ENCODE measurements at places on chromosomes 5 and 9.
A peak's percentile ranks its signal among the peaks of the same experiment; 100 is the strongest.

DNA sequence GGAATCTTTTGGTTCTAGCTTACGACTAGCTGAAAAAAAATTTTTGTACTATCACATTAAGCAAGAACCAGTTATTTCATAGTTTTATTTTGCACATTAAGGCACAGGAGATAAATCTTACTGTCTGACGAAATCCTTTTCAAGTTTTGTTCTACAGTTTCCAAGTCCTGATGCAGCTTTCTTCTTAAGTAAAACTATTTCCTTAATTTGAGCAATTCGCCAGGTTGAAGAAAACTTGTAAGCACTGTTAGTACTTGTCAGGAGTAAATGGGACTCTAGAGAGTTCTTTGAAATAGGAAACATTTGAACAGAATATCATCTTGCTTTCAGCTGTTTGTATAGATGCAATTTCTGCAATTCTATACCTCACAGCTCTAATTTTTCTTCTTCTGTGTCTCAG is 318.8 kb upstream of the ELAVL2 start:
- DNase-seq: no peak

DNA sequence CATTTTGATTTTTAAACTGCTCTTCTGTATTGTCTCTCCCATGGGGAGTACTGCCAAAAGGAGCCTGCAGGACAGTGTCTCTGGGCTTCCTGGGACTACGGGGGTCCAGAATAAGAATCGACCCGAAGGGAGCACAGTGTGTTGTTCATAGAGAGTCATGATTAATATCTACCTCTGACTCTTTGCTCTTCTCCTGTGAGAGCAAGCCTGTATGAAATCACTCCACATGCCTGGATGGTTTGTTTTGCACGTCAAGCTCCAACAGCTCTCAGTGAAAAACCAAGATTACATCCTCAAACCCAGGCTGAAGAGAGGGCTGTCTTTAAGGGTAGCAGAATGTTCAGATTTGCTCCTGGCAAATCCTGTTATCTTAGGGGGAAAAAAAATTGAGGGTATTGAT is 1860.0 kb upstream of the WWC1 start:
- DNase-seq: no peak

DNA sequence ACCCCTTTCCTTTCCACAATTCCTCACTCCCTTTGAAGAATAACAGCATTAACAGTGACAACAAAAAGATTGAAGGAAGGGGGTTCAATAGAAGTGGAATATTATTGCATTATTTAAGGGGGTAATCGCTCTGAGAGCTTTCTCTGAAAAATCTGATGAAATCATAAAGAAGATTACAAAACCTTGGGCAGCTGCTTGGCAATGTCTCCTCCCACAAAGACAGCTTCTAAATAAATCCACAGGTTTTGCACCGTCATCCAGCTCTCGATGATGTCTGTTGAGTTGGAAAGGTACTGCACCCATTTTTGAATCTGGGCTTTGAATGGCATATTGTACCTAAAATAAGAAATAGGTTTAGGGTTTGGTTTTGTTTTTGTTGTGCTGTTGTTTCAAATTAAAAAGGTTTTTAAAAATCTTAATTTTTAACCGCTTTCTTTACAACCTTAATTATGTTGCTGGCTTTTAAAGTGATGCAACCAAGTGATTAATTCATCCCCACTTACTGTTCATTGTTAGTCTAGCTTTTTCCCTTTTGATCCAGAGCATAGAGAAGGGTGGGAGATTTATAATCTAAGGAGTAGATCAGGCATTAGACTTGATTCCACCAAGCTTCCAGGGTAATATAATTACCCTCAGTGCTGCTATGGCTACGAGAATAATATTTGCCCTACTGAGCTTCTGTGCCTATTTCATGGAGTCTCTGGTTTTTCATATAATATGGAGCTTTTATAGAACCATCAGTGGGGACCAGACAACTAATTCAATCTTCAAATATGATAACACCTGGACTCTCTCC is 85.0 kb downstream of the DNAH5 start:
- DNase-seq: no peak

GRCh38 chr5:138449501-138450239 is 10.8 kb downstream of the REEP2 start:
- DNase-seq: peak; percentile 37

GRCh38 chr9:81430727-81431126 is 258.6 kb downstream of the TLE1 start:
- no peak for DNase-seq

- no peak for DNase-seq
Observed at GRCh38 chr5:30237189-30237588, 956.3 kb upstream of the CDH6 start.

DNA sequence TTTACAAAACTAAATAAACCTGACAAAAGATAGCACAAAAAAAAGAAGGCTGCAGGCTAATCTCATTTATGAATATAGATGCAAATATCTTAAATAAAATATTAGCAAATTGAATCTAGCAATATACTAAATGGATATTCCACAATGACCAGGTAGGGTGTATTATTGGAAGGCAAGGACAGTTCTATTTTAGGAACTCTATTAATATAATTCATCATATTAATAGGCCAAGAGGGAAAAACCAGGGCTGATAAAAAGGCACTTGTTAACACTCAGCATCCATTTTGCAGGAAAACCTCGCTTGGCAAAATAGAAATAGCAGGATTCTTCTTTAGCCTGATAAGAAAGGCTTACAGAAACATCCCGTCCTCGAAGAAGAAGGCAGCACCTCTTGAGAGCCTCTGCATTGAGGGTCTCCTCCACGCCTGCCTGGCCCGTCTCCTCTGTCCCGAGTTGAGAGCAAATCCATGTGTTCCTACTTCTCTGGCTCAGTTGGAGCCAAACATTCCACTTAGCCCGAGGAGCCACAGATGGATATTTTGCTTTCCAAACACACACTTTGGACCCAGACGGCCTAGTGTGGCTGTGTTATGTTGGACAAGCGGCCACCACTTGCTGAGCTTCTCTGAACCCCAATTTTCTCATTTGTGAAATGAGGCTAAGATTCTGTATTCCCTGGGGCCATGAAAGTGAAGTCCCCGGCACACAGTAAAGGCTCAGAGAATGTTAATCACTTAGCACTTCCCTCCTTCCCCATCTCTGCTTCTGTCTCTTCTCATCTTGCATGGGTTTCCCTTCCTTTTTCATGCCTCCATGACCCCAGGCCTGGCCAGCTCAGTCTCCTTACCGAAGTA is 181.8 kb upstream of the MVB12B start:
- no peak for DNase-seq

GRCh38 chr9:26677965-26678706 is 214.5 kb downstream of the CAAP1 start:
- no peak for DNase-seq

GRCh38 chr5:171142617-171143016 is 166.4 kb upstream of the TLX3 start:
- no peak for DNase-seq

GRCh38 chr5:146137967-146138403 is 32.6 kb upstream of the PLAC8L1 start:
- no peak for DNase-seq

- no peak for DNase-seq
Observed at GRCh38 chr5:108687595-108688200, 60.0 kb upstream of the FER start.

GRCh38 chr9:133683586-133684120 is 47.5 kb downstream of the DBH start:
- no peak for DNase-seq

DNA sequence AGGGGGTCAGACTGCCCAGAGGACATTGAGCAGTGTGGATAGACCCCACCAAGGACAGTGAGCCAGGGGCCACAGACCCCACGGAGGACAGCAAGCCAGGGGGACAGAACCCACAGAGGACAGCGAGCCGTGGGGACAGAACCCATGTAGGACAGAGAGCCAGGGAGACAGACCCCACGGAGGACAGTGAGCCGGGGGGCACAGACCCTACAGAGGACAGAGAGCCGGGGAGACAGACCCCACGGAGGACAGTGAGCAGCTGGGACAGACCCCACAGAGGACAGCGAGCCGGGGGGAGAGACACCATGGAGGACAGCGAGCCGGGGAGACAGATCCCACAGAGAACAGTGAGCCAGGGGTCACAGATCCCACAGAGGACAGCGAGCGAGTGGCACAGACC is 3.4 kb upstream of the ZDHHC11 start:
- no peak for DNase-seq

GRCh38 chr9:95901506-95901905 is 26.0 kb downstream of the ERCC6L2 start:
- no peak for DNase-seq

GRCh38 chr9:72134801-72135200 is 14.4 kb upstream of the GDA start:
- no peak for DNase-seq

DNA sequence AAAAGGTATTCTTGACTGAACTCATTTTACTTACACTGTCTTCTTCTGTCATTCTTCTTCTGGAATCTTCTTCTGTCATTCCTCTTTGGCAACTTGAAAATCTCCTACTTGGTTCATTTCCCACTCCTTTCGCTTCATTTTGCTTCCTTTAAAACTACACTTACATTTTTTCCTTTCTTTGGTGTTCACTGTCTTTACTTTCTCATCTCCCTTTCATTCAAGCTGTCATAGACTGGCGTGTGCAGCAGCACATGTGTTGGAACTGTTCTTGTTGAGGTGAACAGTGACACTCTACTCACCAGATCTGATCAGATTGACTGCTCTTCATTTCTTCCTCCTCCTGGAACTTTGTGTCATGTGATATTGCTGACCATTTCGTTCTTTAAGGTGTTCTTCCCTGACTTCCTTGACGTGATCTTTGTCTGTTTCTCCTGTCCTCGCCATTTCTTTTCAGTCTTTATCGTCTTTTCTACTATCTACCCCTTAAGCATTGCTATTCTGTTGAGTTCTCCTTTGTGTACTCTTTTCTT is 6.4 kb downstream of the DNAJC25 start:
- DNase-seq: no peak

GRCh38 chr5:44535621-44536020 is 146.4 kb upstream of the FGF10 start:
- no peak for DNase-seq

GRCh38 chr5:58940446-58940845 is 357.6 kb downstream of the RAB3C start:
- DNase-seq: no peak

DNA sequence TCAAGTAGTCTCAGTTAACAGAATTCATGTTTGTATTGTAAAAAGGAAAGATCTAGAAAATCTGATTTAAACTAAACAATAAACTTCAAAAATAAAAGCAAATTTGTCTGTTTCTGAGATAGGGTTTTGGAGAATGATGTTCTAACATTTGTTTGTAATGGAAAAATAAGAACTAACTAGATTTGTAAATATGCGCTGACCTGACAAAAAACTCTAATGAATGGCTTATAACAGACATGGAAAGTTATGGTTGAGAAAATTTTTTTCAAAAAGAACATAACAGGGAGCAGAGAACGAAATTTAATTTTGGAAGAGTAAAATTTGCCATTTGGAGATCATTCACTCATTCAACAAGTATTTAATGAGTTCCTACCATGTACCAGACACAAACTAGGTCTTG is 179.0 kb upstream of the TARS1 start:
- no peak for DNase-seq

DNA sequence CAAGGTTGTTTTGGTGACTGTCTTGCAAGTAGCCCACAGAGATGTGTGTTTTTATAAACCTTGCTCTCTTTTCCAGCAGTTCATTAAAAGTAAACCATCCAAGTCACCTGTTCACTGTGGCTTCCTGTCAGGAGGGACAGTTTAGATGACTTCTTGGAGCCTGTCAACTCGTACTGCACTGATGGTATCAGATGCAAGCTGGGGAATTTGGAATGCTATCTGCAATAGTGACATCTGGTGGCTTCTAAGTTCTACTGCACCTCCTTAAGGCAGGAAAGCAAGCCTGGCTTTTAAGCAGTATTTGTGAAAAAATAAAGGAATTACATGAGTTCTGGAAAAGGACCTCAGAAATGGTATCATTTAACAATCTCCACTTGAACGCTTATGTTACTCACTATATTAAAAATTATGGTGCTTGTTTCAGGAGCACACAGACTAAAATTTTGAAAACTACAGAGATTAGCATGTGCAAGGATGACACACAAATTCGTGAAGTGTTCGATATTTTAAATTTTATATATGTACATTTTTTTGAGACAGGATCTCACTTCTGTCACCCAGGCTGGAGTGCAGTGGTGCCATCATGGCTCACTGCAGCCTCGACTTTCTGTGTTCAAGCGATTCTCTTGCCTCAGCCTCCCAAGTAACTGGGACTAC is 164.0 kb downstream of the TTC39B start:
- DNase-seq: peak; percentile 34

DNA sequence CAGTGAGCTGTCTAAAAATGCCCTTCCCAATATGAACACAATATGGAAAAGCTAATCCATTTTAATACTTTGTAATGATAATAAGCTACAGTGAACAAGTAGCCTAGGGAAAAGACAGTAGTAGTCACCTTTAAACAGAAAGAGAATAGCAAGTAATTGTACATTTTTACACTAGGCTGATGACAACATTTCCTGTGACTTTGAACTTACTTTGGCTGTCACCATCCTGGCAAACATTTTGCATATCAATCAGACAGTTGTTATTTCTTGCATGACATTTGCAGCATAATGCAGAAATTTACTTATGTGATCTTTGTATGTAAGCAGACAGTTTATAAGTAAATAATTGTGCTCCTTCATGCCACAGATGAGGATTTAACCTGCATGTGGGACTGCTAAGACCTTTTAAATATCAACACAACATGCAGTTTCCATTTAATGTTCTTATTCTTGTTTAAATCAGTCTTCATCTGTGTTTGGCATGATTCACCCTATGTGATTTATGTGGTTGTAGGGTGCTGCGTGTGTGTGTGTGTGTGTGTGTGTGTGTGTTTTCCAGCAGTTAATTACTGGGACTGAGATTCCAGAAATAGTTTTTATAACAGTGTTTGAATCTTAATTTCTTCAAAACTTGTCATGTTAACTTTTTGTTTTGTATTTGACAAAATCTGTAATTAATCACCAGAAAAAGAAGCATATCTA is 997.1 kb upstream of the ARRDC3 start:
- no peak for DNase-seq

DNA sequence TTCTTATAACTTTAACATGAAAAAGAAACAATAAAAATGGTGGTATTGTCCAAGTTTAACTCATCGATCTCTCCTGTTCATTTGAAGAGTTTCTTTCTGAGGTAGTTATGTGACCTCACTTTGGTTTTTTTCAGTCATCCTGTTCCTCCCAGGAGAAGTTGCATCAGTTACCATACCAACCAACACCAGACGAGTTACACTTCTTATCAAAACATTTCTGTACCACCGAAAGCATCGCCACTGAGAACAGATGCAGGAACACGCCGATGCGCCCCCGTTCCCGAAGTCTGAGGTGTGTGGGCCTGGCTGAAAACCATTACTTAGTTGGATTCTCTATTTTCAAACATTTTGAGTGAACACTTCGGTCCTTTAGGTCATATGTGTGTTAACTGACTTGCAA is 96.3 kb downstream of the CD180 start:
- DNase-seq: no peak

- no peak for DNase-seq
Observed at GRCh38 chr5:154385236-154385512, 60.6 kb upstream of the SAP30L start.

GRCh38 chr5:78547731-78548615 is 100.6 kb downstream of the LHFPL2 start:
- no peak for DNase-seq

Data from NCI-H2171 (cell line).